ENCODE measurements at places on chromosomes 6 and 20.

- DNase-seq: no peak
These were observed 30.8 kb downstream of the SIM1 start for GRCh38 chr6:100433726-100434435.

GRCh38 chr6:107821591-107821990 lies 2.5 kb downstream of the SCML4 start:
- no peak for DNase-seq

- peak; percentile 35 for DNase-seq
These were observed 243.4 kb downstream of the TRDN start for GRCh38 chr6:123393331-123393730.

GRCh38 chr20:36538026-36538722 lies 3.1 kb upstream of the MYL9 start:
- DNase-seq: no peak

- peak; percentile 55 for DNase-seq
These were observed 61.3 kb upstream of the EPB41L1 start for GRCh38 chr20:36093025-36093803.

DNA sequence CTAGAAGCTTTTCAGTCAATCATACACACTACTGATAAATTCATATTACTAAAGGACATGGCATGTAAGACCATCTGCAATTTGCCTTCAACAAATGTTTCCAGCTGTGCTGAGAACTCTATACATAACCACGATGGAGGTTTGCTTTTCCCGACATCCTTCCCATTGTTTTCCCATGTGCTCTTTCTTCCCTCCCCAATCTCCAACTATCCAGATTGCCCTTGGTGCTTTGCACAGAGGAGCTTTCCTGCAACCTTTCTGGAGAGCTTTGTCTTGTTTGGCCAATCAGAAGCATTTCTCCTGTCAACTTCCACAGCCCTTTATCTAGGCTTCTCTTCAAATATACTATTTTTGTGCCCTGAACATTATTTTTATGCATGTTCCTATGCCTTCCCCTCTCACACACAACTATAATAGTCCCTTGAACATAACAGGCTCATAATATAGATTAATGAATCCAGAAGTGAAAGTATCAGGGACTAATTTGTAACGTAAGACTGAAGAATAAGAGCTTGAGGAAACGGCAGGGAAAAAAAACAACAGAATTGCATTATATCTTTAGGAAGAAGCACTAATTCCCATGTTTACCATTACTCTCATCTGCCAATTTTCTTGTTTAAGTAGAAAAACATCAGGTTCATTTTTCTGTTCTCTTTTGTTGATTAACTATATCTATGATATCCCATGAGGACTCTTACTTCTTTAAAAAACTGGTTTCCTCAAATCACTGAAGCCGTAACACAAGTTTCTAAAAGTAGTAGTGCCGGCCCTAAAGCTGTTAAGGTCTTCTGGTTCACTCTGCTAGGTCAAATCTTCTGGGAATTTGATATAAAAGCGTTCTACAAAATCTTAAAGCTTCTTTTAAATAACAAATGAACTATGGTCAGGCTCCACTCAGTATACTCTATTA lies 20.1 kb downstream of the SMLR1 start:
- DNase-seq: no peak

DNA sequence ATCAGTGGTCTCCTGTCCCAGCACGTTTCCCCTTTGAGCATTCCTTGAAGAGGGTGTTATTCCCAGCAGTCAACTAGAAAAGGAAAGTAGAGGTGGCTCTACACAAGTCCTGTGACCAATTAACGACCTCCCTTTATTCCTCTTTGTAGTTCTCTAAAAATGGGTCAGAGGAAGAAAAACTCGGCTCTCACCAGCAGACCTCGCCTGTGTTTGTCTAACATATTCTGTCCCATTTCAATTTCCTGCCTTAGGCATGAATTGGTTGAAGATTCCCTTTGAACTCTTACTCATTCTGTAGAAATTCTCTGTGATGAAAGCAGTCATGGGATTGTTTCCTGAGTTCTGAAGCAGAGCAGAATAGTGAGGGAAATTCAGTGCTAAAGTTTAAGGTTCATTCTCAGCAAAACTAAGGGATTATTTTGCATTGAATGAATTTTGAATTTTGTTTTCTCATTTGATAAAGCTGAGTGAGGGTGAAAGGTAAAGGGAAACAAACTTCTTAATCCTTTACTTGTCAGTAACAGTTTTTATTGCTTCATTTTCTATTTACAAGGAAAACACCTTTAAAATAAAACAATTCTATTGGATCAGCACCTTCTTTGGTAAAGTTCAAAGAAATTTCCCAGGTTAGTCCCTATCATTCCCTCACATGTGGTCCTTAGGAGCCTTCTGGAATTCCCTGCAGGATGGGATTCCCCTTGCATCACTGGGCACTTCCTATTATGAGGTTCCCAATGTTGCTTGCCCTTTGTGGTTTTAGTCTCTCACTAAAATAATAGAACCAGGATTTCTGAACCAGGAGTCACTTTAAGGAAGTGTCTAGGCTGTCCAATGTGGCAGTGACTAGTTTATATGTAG lies 105.8 kb downstream of the SLX4IP start:
- peak; percentile 94 for DNase-seq

- DNase-seq: no peak
These were observed 9.7 kb downstream of the EMILIN3 start for GRCh38 chr20:41356951-41357350.

- peak; percentile 26 for DNase-seq
These were observed 89.0 kb downstream of the NRSN1 start for GRCh38 chr6:24214984-24215383.

DNA sequence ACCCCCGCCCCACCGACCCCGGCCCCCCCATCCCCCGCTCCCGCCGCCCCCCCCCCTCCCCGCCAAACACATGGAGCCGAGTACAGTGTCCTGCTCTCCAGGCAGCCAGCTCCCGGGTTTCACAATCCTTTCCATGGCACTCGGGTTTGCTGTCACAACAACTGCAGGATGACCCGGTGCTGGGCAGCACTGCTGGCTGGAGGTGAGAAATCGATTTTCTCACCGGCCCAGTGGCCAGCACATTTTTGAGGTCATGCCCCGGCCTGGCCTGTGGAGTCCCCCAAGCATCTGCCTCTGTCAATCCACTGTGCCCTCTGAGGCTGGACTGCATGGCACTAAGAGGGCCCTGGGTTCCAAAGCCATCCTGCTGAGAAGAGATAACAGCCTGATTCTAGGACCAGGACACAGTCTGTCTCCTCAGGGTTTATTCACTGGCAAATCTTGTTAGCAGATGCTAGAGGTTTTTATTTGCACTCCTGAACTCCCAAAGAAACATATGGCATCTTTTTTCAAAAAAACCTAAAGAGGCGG lies 129.5 kb downstream of the NFATC2 start:
- peak; percentile 70 for DNase-seq
